Hematopoietic multipotent progenitor cell (in vitro differentiated cells): ENCODE measurements at places on chromosomes 11 and 22. TPM values are rescaled to one million over a fixed set of nuclear protein-coding genes. Genes with fewer than 3 reads are reported as not detected.

The GAL gene
- not detected for total RNA-seq

The DNAL4 gene
- 14.8 TPM for total RNA-seq

The UPB1 gene
- under 0.01 TPM for total RNA-seq

The SSTR3 gene
- under 0.01 TPM for total RNA-seq

The TSPAN32 gene
- total RNA-seq: 92.6 TPM

The TTC36 gene
- total RNA-seq: 1.1 TPM

The OR52I1 gene
- not detected for total RNA-seq

The FOLR3 gene
- not detected for total RNA-seq

The TCP11L1 gene
- 21.0 TPM for total RNA-seq

The APOA1 gene
- total RNA-seq: 0.54 TPM

GRCh38 chr11:100789500-100789899 is 102.4 kb downstream of the ARHGAP42 start:
- DNase-seq: no peak

DNA sequence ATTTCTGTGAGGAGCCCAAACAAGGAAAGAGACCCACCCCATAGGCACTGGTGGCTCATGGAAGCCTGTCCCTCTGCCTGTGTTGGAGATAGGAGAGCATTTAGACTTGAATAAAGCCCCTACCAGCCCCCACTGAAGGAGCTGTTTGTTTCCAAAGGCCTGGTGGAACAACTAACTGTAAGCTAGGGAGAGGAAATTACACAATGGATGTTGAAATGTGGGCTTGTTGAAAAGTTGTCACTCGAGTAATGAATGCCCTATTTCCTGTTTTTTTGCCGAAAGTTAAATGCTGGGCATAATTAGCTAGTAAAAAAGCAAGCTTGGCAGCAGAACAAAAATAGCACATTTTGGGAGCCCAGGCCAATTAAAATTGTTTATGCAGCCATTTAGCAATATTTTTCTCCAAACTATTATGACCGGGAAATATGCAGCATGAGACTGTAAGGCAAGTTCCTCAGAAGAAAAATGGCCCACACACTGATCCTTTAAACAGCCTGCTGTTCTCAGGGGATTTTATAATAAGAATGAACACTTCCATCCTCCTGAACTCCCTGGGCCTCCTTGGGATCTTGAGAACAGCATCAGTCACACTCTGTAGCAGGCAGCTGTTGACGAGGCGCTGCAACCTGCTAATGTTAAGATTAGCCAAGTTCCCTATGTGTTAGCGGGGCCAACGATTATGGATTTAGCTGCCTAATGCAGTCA is 38.6 kb upstream of the LMO2 start:
- no peak for DNase-seq

- DNase-seq: no peak
These were observed 655.2 kb downstream of the TBC1D22A start for GRCh38 chr22:47417699-47418098.

DNA sequence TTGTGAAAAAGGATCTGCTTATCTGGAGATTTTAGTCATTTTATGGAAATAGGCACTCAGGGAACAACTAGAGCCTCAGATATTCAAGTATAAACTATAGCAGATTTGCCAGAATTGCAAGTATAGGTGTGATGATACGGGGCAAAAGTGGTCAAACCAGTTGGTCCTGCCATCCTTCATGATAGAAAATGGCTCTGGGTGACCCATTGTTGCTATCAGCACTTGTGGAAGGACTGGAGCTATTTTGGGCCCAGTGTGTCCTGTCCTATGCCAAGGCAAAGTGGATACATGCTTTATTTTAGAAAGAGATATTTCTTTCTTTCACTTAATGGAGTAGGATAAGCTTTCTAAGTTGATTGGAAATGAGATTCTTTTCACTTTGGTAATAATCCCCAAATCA is 85.2 kb downstream of the PPP6R3 start:
- DNase-seq: no peak

GRCh38 chr22:46043339-46043738 is 66.4 kb upstream of the WNT7B start:
- DNase-seq: no peak

DNA sequence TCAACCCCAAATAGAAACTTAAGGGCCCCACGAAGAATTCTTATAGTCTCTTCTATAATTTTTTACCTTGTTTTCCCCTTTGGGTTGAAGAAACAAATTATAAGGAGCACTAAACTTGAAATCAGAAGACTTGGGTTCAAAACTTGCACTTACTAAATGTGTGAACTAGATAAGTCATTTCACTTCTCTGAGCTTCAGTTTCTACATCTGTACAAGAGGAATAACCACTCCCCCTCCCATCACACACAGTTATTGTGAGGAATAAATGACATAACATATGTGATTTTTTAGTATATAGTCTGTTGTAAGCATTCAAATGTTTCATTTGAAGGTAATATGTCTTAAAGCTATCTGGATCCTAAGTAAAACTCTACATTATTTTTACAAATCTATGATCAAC is 78.8 kb downstream of the LIF start:
- DNase-seq: no peak

DNA sequence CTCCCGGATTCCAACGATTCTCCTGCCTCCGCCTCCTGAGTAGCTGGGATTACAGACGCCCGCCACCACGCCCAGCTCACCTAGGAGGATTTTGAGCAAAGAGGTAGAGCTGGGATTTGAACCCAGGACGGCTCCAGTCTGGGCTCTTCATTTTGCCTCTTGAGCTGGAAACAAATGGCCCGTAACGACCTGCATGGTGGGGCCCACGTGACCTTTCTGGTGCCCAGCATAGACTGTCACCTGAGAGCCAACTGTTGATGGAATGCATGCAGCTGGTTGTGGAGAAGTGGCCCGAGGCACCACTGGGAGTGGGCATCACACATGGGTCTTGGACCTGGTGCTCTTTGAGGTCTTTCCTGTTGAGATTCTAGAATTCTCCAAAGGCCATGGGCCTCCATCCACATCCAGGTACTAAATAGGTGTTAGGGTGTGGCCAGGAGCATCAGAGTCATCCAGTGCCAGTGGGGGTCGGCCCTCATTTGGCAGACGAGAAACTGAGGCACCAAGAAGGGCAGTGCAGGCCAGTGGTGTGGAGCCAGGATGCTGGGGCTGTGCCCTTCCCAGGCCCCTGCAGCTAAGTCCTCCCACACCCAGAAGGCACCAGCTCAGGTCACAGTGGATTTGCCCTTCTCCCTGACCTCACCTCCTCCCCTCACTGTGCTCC is 3.9 kb downstream of the ATF4 start:
- no peak for DNase-seq

- DNase-seq: no peak
These were observed at the start of gene MS4A18 for GRCh38 chr11:60724420-60724819. TSS of gene MS4A18 (plus strand) at chr11:60724720.

DNA sequence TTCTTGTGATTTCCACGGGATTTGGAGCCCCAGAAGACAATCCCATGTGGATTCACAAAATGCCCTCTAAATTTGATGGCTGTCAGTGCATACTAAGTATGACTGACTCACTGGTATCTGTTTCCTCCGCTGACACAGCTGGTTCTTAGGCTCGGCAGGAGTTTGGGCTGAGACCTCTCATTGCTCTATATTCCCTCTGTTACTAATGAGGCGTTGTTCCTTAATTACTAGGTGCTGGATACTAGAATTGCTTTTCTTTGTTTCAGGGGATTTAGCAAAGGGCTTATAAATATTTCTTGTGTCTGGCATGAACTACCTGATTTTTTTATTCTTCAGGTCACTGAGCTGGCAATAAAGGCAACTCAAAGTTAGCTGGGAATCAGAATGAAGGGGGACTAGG is 53.2 kb upstream of the EHF start:
- no peak for DNase-seq

DNA sequence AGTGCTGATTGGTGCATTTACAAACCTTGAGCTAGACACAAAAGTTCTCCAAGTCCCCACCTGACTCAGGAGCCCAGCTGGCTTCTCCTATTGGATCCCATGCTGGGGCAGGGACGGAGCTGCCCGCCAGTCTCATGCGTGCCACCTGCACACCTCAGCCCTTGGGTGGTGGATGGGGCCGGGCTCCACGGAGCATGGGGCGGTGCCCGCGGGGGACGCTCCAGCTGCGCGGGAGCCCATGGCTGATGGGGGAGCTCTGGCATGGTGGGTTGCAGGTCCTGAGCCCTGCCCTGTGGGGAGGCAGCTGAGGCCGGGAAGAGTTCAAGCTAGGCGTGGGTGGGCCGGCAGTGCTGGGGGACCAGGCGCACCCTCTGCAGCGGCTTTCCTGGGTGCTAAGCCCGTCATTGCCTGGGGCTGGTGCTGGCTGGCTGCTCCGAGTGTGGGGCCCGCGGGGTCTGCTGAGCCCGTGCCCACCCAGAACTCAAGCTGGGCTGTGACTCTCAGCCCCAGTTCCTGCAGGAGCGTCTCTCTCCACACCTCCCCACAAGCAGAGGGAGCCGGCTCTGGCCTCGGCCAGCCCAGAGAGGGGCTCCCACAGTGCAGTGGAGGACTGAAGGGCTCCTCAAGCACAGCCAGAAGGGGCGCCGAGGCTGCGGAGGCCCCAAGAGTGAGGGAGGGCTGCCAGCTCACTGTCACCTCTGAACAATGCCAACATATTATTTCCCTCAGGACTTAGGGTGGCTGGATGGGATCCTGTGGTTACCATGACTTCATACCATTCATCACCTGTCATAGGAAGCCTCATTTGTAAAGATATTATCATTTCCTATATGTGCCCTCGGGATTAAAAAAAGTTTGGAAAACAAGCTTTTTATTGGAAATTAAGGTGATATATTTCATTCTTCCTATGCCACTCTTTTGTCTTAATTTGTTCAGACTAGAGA is 688.7 kb downstream of the ETS1 start:
- no peak for DNase-seq

DNA sequence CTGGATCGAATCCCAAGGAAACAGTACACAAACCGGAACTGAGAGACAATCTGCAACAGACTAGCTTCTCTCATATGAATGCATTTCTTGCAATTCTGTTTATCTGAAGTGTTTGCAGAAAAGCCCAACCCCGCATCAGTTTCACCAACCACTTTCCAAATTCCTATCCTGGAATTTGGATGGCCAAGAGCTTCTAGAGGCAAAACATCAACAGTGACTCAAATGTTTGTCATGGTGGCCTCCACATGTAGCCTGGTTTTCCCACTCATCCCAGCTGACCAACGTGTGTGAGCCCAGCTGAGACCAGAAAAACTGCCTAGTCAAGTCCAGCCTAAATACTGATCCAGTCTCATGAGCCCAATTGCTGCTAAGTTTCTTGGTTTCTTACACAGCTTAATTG is 8.3 kb upstream of the MIEF1 start:
- no peak for DNase-seq

- no peak for DNase-seq
These were observed 62.8 kb upstream of the BLID start for GRCh38 chr11:122178795-122179194.

DNA sequence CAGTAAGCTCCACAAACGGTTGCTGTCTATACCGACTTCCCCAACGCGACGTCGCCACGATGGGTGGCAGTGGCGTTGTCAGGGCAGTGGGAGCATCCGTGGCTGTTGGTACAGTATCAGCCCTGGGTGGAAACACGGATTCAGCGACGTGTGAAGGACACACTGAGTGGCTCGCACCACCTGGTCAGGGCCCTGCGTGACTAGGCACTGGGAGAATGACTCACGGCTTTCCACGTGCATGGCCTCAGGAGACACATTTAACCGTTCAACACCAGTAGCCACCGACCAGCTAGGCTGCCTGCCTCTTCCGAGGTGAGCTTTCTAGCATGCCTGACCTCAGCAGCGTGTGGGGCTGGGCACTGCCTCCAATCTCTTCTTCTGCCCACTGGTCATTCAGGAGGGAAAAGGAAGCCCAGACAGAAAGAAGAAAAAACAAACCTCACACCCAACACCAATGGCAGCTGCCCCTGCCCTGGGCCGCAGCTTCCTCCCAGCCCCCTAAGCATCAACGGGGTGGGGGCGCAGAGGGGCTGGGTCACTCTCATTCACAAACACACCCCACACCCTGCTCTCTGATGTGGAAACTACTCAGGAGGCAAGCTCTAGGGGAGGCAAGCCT is 59.0 kb downstream of the MYH9 start:
- DNase-seq: no peak

DNA sequence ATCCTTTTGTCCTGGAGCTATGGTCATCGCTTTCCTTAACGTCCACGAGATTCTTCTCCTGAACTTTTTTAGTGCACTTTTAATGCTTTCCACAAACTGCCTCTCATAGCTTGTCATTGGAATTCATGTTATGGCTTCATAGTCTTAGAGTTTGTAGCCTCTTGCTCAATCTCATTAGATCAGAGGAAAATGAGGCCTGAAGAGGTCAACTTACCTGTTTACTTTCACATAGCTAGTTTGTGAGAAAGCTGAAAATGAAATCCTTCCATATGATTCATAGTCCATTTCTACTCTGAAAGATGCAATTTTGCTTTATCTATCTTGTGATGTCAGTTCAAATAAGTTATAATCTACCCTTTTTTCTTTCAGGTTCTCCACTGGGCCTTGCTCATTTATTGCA is 1747.2 kb upstream of the RAG2 start:
- DNase-seq: no peak

GRCh38 chr11:67562963-67563704 is 20.5 kb upstream of the GSTP1 start:
- no peak for DNase-seq

GRCh38 chr11:131146827-131147490 is 223.5 kb upstream of the NTM start:
- DNase-seq: no peak

DNA sequence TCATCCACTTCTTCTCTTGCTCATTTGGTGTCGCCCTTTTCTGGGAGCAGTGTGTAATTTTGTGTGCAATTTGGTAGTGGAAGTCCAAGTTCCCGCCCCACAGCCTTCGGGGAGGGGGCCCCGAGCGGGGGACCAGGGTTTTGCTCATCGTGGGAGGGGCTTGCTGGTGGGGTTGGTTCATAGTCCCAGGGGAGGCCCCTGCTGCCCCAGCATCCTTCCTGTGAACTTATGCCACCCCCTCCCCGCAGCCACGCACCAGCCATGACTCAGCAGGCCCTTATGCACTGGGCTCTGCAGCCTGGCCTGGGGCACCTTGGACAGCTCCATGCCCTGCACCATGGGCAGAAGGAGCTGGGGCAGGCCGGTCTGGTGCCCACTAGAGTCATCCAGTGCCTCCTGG is 1183.6 kb downstream of the BRD1 start:
- DNase-seq: peak; percentile 37

GRCh38 chr22:43428005-43428485 is 16.2 kb downstream of the MPPED1 start:
- DNase-seq: no peak

- DNase-seq: peak; percentile 63
These were observed 21.3 kb upstream of the ABTB2 start for GRCh38 chr11:34379079-34379478.

- DNase-seq: peak; percentile 54
These were observed 650 bp upstream of the CHID1 start for GRCh38 chr11:911031-911889.

DNA sequence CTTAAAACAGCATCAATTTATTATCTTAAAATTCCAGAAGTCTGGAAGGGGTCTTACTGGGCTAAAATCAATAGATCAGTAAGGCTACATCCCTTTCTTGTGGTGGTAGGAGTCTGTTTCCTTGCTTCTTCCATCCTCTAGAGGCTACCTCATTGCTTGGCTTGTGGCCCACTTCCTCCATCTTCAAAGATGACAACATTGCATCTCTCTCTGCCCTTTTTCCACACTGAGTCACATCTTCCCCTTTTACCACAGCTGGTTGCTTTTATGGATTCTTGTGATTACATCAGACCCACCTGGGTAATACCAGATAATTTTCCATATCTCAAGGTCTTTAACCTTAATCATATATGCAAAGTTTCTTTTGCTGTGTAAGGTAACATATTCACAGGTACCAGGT is 60.9 kb downstream of the GRIA4 start:
- DNase-seq: no peak

- DNase-seq: no peak
These were observed 81.6 kb downstream of the LARGE1 start for GRCh38 chr22:33838644-33839043.
